ENCODE measurements at places on chromosomes 3 and 15.

- peaks cover 2% of the 10 kb centered on the region for H3K36me3 ChIP-seq
- H3K27ac ChIP-seq: no peak overlapping the region
- no peaks in the 10 kb centered on the region for H3K27me3 ChIP-seq
- H3K4me3 ChIP-seq: no peak overlapping the region
Observed at GRCh38 chr15:51133140-51133765, 38.5 kb upstream of the TNFAIP8L3 start.

- H3K4me1 ChIP-seq: no peaks in the 10 kb centered on the region
- DNase-seq: no peak
- H3K27me3 ChIP-seq: peaks cover 80% of the 10 kb centered on the region
- H3K27ac ChIP-seq: no peak overlapping the region
Observed at GRCh38 chr3:147380387-147380951, 25.9 kb downstream of the ZIC4 start.

- H3K4me1 ChIP-seq: no peaks in the 10 kb centered on the region
- no peak overlapping the region for H3K4me3 ChIP-seq
- peaks cover 3% of the 10 kb centered on the region for H3K36me3 ChIP-seq
- no peak for DNase-seq
- H3K27ac ChIP-seq: no peak overlapping the region
Observed at GRCh38 chr3:194287977-194288706, 63.0 kb downstream of the CPN2 start.

DNA sequence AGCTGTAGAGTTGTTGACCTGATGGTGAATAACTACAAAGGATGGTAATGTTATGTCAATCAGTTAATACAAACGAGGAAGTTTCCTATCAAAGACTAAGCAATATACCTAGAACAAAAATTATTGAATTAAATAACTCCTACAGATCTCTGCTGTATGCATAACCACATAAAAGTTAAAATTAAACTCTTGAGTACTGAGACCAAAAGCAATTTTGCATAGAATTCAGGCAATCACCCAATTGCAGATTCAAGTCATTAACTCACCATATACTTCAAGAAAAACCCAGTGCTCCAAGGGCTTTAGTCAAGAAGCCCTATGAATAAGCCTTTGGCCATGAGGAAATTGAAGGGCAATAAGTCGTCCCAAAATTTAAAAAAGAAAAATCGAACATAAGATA, 518.8 kb downstream of the MECOM start:
- H3K4me3 ChIP-seq: no peak overlapping the region
- H3K36me3 ChIP-seq: peaks cover 2% of the 10 kb centered on the region
- H3K27ac ChIP-seq: no peak overlapping the region
- H3K27me3 ChIP-seq: peaks cover 44% of the 10 kb centered on the region

- no peaks in the 10 kb centered on the region for H3K4me1 ChIP-seq
- H3K27ac ChIP-seq: no peak overlapping the region
- no peak for DNase-seq
- H3K27me3 ChIP-seq: peaks cover 78% of the 10 kb centered on the region
Observed at GRCh38 chr3:187264021-187264420, 27.5 kb downstream of the MASP1 start.

DNA sequence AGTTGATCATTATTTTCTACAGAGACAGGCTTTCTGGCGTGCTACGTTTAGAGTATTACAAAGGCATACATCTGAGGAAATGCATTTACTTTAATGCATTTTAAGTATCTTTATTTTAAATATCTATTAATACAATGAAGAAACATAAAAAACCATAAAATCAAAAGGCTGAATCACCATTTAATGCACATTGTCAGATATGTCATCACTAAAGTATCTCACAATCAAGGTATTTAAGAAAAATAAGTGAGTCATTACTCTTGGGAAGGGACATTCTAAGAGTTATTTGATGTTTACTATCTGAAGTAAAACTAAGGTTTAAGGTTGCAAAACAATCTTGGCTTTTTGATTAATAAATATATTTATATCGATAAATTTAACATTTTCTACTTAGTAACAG, 102.2 kb downstream of the CTNNB1 start:
- H3K27me3 ChIP-seq: no peaks in the 10 kb centered on the region
- no peaks in the 10 kb centered on the region for H3K4me1 ChIP-seq
- no peak overlapping the region for H3K4me3 ChIP-seq
- H3K27ac ChIP-seq: no peak overlapping the region
- no peaks in the 10 kb centered on the region for H3K36me3 ChIP-seq

DNA sequence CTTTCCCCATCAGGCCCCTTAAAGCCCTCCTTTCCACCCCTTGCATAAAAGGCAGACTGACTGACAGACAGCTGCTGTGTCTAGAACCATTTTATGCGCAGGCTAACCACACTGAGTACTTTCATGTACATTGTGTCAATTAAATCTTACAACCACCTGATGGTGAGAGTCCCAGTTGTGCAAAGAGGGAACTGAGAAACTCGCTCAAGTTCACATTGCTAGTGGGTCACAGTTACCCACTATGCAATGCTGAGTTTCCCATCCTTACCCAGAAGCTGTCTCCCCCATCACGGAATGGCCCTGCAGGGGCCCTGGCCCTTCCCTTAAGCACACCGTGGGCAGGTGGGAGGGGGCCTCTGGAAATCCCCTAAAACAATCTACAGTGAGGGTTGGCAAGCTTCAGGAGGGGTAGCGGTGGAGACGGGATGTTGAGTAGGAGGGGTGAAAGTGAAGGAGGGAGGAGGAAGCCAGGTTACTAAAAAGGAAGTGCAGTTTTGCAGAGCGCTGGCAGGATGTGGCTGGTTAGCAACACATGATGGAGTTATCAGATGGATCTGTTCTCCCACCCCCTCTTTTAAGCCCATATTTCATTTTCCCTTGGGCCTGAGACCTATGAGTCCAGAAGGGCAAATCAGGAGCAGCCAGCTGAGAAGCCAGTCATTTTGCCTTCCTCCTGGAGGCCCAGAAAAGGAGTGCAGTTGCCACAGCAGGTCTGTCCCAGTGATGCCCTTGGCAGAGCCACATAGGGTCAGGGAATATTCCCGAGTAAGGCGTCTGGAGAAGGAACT, 30.0 kb downstream of the STARD5 start:
- H3K36me3 ChIP-seq: peaks cover 23% of the 10 kb centered on the region
- H3K4me3 ChIP-seq: peak overlapping the region; percentile 99
- H3K4me1 ChIP-seq: peaks cover 91% of the 10 kb centered on the region
- no peaks in the 10 kb centered on the region for H3K27me3 ChIP-seq
- peak; percentile 74 for DNase-seq
- peak overlapping the region; percentile 98 for H3K27ac ChIP-seq

DNA sequence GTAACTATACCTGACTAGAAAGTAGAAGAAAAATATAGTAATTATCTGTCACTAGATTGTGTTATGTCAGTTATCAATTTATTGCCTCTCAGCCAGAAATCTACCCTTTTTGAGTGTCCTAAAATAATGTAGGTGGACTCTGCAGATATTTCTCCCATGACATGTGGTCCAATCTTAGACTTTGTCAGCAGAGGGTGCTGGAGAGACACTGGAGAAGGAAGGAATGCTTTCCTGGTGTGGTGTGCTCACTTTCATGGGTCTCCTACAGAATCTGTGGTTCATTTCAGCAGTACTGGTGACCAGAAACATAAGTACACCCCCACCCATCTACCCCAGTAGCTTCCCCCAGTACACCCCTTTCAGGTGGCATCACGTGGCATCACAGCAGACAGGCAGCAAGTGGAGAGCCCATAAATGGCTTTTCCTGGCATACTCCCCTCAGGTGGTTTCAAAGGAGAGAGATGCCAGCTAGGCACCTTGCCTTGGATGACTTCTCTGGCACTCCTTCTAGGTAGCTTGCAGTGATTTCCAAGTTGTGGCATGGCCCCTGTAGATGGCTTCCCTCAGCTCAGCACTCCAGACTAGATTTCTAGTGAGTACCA, 114.7 kb downstream of the GADL1 start:
- H3K27ac ChIP-seq: no peak overlapping the region
- DNase-seq: no peak
- H3K4me1 ChIP-seq: no peaks in the 10 kb centered on the region
- H3K4me3 ChIP-seq: no peak overlapping the region

DNA sequence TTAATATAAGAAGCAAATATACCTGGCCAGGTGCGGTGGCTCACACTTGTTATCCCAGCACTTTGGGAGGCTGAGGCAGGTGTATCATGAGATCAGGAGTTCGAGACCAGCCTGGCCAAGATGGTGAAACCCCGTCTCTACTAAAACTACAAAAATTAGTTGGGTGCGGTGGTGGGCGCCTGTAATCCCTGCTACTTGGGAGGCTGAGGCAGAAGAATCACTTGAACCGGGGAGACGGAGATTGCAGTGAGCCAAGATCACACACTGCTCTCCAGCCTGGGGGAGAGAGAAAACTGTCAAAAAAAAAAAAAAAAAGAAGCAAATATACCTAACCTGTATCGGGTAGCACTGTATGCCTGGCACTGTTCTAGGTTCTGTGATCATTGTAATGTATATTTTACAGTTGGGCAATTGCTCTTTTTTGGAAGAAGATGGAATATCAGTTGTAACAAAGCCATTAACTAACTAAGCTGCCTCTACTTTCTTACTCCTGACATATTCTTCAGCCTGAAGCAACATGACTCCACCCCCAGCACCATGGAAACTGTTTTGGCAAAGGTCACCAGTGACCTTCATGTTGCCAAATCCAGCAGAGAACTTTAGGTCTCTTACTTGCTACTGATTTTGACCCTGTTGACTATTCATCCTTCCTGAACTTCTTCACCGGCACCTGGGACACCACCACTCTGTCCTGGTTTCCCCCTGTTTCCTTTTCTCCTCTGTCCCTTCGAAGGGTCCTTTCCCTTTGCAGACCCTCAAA, 203.8 kb downstream of the RPLP1 start:
- H3K36me3 ChIP-seq: no peaks in the 10 kb centered on the region
- H3K27me3 ChIP-seq: no peaks in the 10 kb centered on the region
- H3K4me1 ChIP-seq: peaks cover 20% of the 10 kb centered on the region
- DNase-seq: no peak
- no peak overlapping the region for H3K27ac ChIP-seq
- H3K4me3 ChIP-seq: no peak overlapping the region

DNA sequence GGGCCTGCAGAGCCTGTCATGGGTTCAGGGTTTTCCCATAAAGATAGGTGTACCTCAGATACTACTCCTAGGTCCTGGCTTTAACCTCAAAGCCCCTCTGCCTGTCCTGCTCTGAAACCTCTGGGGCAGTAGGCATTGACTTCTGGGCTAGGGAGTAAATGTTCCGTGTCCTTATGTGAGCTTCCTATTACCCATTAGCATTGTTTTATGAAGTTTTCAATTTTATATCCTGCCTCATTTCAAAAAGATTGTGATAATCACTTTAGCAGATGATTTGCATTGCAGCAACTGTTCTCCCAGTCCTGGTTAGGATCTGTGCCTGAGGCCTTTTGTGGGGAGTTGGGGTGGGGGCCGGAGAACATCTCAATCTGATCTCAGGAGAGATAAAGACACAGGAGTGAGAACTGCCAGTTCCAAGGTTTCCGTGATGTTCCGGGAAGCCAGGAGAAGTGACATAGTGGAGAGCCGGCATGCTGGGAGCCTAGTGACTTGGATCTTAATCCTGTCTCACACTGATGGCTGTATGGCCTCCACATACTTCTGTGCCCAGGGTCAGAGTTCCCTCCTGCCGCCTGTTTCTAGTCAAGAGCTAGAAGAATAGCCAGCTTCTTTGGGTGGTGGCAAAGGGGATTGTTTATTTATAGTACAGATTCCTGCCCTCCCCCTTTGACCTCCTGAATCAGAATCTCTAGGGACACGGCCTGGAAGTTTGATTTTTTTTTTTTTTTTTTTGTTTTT, 10.6 kb downstream of the TPM1 start:
- no peaks in the 10 kb centered on the region for H3K27me3 ChIP-seq
- H3K27ac ChIP-seq: no peak overlapping the region
- no peak overlapping the region for H3K4me3 ChIP-seq
- H3K36me3 ChIP-seq: peaks cover 16% of the 10 kb centered on the region
- peaks cover 19% of the 10 kb centered on the region for H3K4me1 ChIP-seq

DNA sequence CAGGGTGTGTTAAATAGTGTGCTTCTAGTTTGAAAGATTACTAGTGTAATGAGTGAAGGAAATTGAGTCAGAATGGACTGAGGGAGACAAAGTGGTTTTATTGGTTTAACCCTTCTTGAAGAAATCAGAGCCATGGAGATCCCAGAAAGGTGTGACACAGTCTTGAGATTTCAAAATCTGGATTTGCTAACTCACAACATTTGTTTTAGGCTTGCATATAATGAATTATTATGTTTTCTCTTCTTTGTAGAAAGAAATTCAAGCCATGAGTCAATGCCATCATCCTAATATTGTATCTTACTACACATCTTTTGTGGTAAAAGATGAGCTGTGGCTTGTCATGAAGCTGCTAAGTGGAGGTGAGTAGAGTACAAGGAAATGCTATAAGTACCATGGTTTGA, 25.1 kb downstream of the OXSR1 start:
- H3K36me3 ChIP-seq: peaks cover 21% of the 10 kb centered on the region
- H3K27me3 ChIP-seq: no peaks in the 10 kb centered on the region
- peaks cover 8% of the 10 kb centered on the region for H3K4me1 ChIP-seq
- H3K27ac ChIP-seq: no peak overlapping the region
- H3K4me3 ChIP-seq: no peak overlapping the region

DNA sequence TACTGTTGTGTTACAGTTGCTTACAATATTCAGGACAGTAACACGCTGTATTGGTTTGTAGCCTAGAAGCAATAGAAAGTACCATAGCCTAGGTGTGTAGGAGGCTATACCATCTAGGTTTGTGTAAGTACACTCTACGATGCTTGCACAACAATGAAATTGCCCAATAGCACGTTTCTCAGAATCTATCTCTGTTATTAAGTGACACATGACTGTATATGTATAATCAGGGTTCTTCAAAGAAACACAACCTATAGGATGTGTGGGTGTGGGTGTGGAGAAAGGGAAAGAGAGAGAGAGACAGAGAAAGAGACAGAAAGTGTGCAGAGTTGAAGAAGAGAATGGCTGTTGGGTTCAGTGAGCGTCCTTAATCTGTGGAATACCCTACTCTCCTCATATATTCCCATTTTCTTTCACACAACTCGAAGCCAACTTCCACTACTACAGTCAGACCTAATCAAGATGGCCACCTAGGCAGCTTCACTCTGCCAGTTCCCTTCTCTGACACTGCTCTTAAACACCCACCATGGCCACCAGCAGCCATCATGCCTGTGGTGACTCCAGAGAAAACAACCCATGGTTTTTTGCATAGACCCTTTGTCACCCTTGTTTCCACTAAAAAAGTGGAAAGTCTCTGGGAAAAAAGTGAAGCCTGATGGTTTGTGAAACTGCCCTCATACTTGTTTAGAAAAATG, 5.8 kb upstream of the PPP4R2 start:
- no peaks in the 10 kb centered on the region for H3K27me3 ChIP-seq
- no peak for DNase-seq
- no peak overlapping the region for H3K4me3 ChIP-seq
- no peak overlapping the region for H3K27ac ChIP-seq
- no peaks in the 10 kb centered on the region for H3K36me3 ChIP-seq

- DNase-seq: no peak
- no peak overlapping the region for H3K27ac ChIP-seq
- H3K27me3 ChIP-seq: peaks cover 11% of the 10 kb centered on the region
Observed at GRCh38 chr3:30140356-30141075, 465.9 kb upstream of the TGFBR2 start.

GRCh38 chr3:85604641-85605040, 645.9 kb downstream of the CADM2 start:
- no peaks in the 10 kb centered on the region for H3K4me1 ChIP-seq
- no peak overlapping the region for H3K27ac ChIP-seq
- DNase-seq: no peak
- H3K36me3 ChIP-seq: no peaks in the 10 kb centered on the region

Measured in central memory CD8-positive, alpha-beta T cell (primary cell).